ENCODE measurements at places on chromosomes 12 and 14.

DNA sequence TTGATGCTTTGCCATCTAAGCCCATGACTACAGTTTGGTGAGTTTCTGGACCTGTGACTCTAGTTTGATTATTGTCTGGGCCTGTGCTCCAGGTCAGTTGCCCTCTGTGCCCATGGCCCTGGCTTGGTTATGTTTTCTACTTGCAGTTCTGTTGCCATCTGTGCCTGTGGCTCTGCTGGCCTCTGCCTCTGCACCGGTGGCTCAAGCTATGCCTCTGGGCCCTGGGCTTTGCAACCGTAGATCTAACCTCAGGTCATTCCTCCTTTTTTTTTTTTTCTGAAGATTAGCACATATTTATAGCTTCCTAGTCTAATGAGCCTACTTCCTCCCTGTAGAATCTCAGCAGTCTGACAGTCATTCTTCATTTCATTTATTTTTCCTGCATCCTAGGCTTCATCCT lies 161.2 kb downstream of the CCDC91 start:
- DNase-seq: no peak

- no peak for DNase-seq
Measured at GRCh38 chr14:94043111-94043755, 17.1 kb downstream of the OTUB2 start.

- DNase-seq: no peak
Measured at GRCh38 chr14:90573385-90574105, 176.7 kb downstream of the CALM1 start.

- DNase-seq: no peak
Measured at GRCh38 chr12:117328556-117329100, 32.8 kb downstream of the NOS1 start.

DNA sequence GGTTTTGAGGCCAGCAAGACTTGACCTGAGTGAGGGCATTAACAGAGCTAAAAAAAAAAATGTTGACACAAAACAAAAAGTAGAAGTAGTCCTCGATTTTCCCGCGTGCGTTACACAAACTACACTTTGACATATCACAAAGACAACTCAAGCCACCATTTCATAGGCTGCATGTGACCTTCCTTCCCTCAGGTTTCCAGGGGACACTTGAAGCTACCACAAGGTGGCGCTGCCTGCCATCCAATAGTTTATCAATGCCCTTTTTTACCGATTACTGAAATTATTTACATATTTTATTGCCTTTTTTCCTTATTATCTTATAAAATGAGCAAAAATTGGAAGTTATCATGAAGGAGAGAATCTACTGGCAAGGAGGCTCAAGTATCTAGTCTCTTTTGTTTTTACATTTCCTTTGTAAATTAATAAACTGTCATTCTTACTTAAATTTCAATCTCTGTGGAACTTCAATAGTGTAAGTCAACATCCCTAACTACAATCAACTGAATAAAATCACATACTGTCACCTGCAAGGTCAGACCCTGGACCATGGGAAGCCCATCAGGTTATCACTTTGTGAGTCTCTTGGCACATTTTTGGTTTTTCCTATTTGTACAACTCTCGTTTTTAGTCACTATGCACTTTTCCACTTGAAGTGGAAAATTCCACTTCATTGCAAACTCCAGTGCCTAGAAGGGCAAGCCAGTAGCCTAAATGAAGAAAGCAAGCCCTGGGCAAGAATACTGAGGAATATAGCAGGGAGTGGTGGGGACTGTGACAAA lies 84.6 kb upstream of the CPSF6 start:
- peak; percentile 43 for DNase-seq

GRCh38 chr14:73143003-73143402 lies 6.7 kb downstream of the PSEN1 start:
- no peak for DNase-seq

DNA sequence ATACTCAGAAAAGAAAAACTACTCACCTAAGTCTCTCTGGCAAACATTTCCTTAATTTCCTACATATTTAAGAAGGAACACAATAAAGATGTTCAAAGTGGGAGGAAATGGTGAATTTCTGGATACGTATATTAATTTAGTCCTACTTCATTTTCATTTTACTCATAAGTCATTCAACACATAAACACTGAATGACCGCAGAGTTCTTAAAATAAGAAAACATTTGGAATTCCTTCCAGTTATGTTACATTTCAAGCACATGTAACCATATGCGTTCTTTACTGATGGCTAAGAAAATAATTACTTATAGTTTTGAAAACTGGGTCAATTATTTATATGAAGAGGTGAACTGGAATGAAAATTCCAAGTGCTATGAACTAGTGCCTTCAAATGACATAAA lies 409.3 kb downstream of the BCAT1 start:
- DNase-seq: no peak

GRCh38 chr14:99430491-99430890 lies 50.2 kb downstream of the SETD3 start:
- DNase-seq: no peak

DNA sequence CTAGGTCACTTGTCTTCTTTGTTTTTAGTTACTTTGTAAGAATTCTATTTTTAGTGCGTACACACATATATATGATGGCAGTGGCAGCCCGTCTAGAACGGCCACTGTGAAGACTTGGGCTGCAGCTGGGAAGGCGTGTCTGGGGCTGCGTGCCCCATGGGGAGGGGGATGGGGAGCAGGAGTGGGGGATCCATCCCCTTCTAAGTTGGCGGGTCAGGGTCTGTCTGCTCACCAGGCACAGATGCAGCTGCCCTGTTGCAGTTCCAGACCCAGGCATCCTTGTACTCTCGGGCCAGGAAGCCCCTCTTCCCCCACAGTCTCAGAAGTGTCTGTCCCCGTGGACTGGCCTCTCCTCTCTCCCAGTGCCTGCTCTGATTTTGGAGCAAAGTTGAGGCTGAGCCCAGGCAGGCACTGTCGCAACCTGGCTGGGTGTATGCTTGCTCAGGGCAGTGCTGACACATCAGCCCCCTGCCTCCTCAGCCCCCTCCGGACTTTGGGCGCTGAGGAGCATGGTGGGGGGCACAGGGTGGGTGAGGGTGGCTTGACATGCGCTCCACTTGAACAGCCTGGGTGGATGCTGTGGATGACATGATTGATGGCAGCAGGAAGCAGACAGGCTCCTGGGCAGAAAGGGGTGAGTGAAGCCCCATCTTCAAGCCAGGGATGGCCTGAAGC lies 271.2 kb upstream of the NAV3 start:
- DNase-seq: no peak

- no peak for DNase-seq
Measured at GRCh38 chr14:73140811-73141323, 4.6 kb downstream of the PSEN1 start.

GRCh38 chr14:35333797-35334743 lies 41.9 kb downstream of the PSMA6 start:
- DNase-seq: no peak
